ENCODE measurements at places on chromosomes 1 and 21. TPM values are rescaled to one million over a fixed set of nuclear protein-coding genes. Genes with fewer than 3 reads are reported as not detected.
A peak's percentile ranks its signal among the peaks of the same experiment; 100 is the strongest.

GRCh38 chr1:10074059-10074851, 41.5 kb downstream of the UBE4B start:
- no peak for DNase-seq

- no peak for DNase-seq
These were observed 2.7 kb downstream of the BCAN start for GRCh38 chr1:156644640-156645039.

GRCh38 chr1:153775458-153776327, 486 bp downstream of the SLC27A3 start:
- peak; percentile 50 for DNase-seq

DNA sequence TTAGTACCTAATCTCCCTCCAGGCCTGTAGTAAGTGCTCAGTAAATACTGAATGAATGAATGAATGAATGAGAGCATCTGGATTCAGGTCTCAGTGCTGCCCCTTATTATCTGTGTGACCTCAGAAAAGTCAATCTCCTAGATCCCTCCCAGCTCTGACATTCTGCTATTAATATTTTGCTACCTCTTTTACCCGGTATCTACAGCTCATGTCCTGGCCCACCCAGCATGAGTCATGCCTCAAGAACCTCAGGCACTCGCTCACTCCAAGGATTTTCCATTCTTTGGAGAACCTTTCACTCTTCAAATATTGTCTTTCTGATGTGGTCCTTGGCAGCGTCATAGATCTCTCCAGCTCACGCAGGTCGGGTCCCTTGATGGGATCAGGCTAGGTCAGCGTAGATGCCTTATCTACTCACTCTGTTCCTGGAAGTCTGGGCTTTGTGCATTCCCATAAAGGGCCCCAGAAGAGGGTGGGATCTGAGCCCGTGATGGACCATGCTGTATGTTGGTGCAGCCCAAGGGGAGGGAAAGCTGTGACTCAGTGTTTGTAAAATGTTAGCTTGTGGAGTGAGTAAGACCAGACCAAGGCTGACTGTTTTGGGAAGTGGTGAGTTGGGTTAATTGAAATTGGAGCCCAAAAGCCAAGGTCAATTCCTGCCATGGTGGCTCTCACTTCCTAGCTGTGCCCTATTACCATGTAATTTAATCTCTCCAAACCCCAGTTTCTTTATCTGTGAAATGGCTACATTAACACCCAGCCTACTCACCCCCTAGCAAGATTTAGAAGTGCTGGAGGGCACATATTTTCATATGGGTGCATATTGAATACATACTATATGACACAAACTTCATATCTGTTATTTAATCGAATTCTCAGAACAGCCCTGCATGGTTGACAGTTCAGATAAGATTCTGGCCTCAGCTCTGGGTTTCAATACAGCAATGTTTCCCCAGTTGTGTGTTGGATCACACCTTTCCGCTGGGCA, 214.1 kb upstream of the USP24 start:
- DNase-seq: no peak

DNA sequence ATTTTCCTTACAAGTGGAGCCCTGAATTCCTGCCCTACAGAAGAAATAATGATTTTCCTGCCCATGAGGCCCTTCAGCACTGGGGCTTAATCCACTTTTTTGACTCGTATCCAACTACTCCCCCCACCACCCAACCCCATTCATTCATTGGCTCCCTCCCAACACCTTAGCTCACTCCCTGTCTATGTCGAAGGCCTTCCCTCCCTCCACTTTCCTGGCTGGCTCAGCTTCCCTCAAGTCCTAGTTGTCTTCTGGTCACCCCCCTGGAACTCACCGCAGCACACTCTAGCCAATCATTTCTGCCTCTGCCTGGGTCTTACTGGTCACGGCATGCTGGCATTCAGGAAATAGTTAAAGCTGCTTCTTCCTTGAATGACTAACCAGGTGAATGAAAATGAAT, 118.9 kb downstream of the PGBD5 start:
- DNase-seq: no peak

- no peak for DNase-seq
These were observed 138.6 kb downstream of the SLC44A5 start for GRCh38 chr1:75472089-75472970.

DNA sequence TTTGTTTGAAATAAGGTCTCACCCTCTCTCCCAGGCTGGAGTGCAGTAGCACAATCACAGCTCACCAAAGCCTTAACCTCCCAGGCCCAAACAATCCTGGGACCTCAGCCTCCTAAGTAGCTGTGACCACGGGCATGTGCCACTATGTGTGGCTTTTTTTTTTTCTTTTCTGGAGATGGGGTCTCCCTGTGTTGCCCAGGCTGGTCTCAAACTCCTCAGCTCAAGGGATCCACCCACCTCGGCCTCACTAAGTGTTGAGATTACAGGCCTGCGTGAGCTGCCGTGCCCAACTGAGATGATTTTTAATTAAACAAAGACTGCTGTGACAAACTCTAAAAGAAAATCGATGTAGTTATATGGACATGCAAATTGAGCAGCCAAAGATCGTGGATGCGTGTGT, 768.4 kb upstream of the ADGRL2 start:
- no peak for DNase-seq

- DNase-seq: no peak
These were observed 21.6 kb upstream of the RCOR3 start for GRCh38 chr1:211237579-211237978.

GRCh38 chr1:168245042-168245441, 19.2 kb downstream of the SFT2D2 start:
- DNase-seq: no peak

GRCh38 chr21:15171546-15171945, 106.7 kb upstream of the NRIP1 start:
- DNase-seq: no peak

DNA sequence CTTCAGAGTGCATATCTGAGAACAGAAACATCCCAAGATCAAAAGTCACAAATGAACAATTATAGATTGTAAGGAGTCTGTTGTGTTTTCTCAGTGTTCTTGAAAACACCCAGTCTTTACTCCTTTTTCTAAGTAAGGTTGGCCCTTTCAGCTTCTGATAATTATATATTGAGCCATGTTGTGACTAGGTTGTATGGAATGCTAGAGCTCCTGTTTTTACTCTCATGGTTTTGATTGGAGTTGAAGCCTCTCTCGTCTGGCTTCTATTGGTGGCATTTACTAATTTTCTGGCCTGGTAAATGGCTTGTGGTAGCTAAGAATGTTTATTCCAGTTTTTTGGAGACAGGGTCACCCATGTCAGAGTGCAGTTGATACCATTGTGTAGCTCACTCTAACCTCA, 84.7 kb downstream of the NDUFS5 start:
- no peak for DNase-seq

- no peak for DNase-seq
These were observed 156.5 kb downstream of the EIF4G3 start for GRCh38 chr1:21020151-21020550.

GRCh38 chr1:173474097-173474779, 2.9 kb upstream of the PRDX6 start:
- DNase-seq: no peak

DNA sequence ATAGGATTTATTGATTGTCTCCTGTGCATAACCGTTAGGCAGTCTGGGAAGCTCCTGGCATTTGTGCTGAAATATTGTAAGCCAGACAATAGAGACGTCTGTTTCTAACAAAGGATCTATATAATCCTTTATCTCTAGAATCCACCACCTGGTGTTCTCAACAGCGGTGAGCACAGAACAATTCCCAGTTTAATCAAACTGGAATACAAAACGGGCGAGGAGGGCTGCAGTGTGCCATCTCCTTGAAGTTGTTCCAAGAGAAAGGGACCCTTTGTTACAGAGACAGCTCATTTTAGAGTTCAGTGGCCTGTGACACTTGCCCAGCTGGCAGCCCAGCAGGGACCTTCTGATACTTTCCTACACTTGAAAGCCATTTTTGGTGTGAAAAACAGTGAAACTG, 162.8 kb upstream of the IVNS1ABP start:
- DNase-seq: no peak

DNA sequence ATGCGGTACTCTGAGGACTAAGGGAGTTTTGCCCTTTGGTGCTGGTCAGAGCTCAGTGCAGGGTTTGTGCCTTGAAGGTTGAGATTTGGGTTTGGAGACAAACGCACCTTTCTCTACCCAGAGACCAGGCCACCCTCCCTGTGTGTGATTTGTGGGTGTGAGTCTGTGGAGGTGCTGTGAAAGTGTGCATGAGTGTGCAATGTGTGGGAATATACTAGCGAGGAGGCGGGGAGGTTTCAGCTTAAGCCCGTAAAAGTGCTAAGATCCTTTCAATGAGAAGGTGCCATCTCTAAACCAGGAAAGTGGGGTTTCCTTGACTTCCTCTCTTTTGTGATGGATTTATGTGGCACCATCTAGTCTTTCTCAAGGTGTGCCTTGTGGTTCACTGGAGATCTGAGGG, 225.7 kb downstream of the HHAT start:
- DNase-seq: no peak

DNA sequence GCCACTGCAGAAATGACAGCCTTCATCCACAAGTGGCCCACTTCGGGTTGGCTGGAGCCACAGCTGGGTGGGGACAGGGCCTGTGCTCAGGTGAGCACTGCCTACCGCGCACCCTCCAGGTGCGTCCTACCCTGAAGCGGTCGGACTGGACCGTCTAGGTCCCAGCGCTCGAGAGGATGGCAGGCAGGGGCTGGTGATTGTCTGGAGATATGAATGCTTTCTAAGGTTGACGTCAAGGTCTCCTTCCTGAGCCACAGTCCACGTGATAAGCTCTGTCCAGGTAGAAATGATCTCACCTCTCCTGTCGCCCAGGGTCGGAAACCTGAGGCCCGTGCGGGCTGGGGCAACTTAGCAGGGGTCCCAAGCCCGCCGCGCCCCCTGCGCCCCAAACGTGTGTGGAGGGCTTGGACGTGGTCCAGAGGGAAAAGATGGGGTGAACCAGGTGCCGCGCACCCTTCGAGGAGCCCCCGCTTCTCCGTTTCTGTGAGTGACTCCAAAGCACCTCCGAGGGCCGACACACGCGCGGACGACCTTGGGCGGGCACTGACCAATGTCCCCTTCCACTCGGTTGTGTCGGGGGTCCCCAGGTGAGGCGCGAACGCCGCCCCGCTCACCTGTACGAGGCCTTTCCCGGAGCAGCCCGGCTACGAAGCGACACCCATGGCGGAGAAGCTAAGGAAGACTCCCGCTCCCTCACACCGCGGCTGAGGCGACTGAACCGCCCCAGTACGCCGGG, 853 bp upstream of the DOP1B start:
- no peak for DNase-seq

DNA sequence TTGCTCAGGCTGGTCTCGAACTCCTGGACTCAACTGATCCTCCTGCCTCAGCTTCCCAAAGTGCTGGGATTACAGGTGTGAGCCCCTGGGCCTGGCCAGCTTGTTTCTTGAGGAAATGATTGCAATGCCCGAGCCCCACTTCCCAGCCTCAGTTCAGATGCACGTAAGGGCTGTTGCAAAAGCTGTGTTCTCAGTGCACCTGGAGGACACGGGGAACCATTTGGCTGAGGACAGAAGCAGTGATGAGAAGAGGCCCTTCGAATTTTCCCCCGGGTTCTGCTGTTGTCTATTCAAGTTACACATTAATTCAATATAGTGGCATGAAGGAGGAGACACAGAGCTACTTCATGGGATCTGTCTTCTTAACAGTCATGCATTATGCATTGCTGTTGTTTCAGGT, 78.8 kb upstream of the WDR26 start:
- no peak for DNase-seq

The APOBEC4 gene
- not detected for total RNA-seq

The RNF223 gene
- total RNA-seq: not detected

The FCRL1 gene
- 111 TPM for total RNA-seq

The NHLH1 gene
- total RNA-seq: 0.46 TPM

The MRAP gene
- total RNA-seq: not detected

The TMEM240 gene
- 0.31 TPM for total RNA-seq

The LTN1 gene
- 25.8 TPM for total RNA-seq

All from activated B cell treated with CpG ODN at 0.5 μM for 24 hours (primary cell).